ENCODE measurements at places on chromosomes 16 and 17. TPM values are rescaled to one million over a fixed set of nuclear protein-coding genes. Genes with fewer than 3 reads are reported as not detected.

PTX4 gene
- total RNA-seq = 0.03 TPM

KCNH6 gene
- not detected for total RNA-seq

ACSF2 gene
- total RNA-seq = 12.4 TPM

LITAFD gene
- not detected for total RNA-seq

HLF gene
- total RNA-seq = 0.07 TPM

TP53TG3D gene
- 1.0 TPM for total RNA-seq

SYT17 gene
- 11.8 TPM for total RNA-seq

KIFC3 gene
- total RNA-seq = 139 TPM

CDC6 gene
- 47.2 TPM for total RNA-seq

KPNB1 gene
- 279 TPM for total RNA-seq

CMTM1 gene
- total RNA-seq = 1.6 TPM

NEUROD2 gene
- total RNA-seq = 0.01 TPM

TPSG1 gene
- 0.16 TPM for total RNA-seq

PPP4C gene
- total RNA-seq = 146 TPM

ABCC3 gene
- 112 TPM for total RNA-seq

GUCY2D gene
- 0.46 TPM for total RNA-seq

TP53TG3B gene
- total RNA-seq = not detected

MPV17L gene
- total RNA-seq = 5.2 TPM

PRM2 gene
- not detected for total RNA-seq

DECR2 gene
- 21.4 TPM for total RNA-seq

TBC1D3C gene
- not detected for total RNA-seq

TOX3 gene
- 0.29 TPM for total RNA-seq

RNF112 gene
- 0.14 TPM for total RNA-seq

ANKS4B gene
- total RNA-seq = 0.02 TPM

EPN2 gene
- total RNA-seq = 57.6 TPM

IL34 gene
- 0.43 TPM for total RNA-seq

TSR3 gene
- total RNA-seq = 98.7 TPM

TMEM114 gene
- not detected for total RNA-seq

BICDL2 gene
- not detected for total RNA-seq

QPRT gene
- total RNA-seq = 0.69 TPM

HEATR9 gene
- not detected for total RNA-seq

KRTAP16-1 gene
- total RNA-seq = not detected

KRTAP3-1 gene
- total RNA-seq = not detected

KCNAB3 gene
- 2.9 TPM for total RNA-seq

CCL16 gene
- total RNA-seq = not detected

CCL4L2 gene
- total RNA-seq = not detected

C17orf50 gene
- total RNA-seq = 0.12 TPM

SLC12A3 gene
- not detected for total RNA-seq

DHX8 gene
- 39.0 TPM for total RNA-seq
